ENCODE measurements at places on chromosomes 16 and 17.

- no peak for DNase-seq
These were observed 85.7 kb upstream of the CACNG3 start for GRCh38 chr16:24170407-24170806.

DNA sequence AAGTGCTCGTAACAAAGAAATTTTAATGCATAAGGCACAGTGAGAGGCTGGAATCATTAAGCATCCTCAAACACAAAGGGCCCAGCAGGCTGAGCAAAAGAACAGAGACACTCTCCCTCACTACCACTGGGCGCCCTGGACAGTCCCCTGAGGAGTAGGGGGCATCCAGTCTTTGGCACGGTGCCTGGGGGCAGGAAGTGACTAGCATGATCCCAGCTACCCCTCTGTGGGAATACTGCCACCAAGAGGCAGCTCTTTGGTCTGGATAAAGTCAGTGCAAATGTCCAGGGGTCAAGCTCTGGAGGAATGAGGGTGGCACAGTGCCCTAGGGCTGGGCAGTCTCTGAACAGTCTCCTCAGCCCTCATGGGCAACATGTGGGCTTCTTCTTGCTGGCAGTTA is 2.6 kb upstream of the PROCA1 start:
- no peak for DNase-seq

DNA sequence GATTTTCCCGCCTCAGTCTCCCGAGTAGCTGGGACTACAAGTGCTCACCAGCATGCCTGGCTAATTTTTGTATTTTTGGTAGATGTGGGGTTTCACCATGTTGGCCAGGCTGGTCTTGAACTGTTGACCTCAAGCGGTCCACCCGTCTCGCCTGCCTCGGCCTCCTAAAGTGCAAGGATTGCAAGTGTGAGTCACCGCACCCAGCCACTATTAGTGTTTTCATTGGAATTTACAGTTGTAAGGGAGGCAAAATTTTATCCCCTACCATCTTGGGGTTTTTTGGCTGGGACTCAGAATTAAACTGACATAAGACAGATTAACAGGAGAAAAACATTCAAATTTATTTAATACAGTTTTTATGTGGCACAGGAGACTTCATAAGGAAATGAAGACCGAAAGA is 12.3 kb upstream of the MYCBPAP start:
- no peak for DNase-seq

GRCh38 chr16:65125871-65126270 is 4.0 kb upstream of the CDH11 start:
- DNase-seq = no peak

GRCh38 chr16:72060405-72060804 is 2.6 kb upstream of the HPR start:
- DNase-seq = no peak

All from HCT116 (cell line).